ENCODE measurements at places on chromosomes 12 and 14.

GRCh38 chr14:29548948-29549370 is 378.7 kb downstream of the PRKD1 start:
- DNase-seq, result no peak

GRCh38 chr12:11799502-11799873 is 150.0 kb downstream of the ETV6 start:
- no peak for DNase-seq

DNA sequence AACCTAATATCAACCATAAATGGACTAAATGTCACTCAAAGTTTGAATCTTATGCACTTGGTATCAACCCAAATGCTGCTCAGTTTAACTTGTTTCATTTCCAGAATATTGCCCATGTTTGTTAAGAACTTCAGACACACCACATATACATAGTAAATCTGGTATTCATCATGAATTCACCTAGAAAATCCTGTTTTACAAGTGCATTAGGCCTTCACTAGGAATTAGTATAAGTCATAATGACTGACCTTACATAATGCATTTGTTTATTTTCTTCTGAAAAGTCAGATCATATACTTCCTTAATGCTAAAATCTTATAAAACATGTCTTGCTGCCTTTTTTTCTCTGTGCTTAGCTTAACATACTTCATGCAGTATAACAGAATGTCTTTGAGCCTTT is 66.1 kb downstream of the ABCD2 start:
- DNase-seq, result no peak

GRCh38 chr14:98785578-98785977 is 486.4 kb downstream of the BCL11B start:
- no peak for DNase-seq

DNA sequence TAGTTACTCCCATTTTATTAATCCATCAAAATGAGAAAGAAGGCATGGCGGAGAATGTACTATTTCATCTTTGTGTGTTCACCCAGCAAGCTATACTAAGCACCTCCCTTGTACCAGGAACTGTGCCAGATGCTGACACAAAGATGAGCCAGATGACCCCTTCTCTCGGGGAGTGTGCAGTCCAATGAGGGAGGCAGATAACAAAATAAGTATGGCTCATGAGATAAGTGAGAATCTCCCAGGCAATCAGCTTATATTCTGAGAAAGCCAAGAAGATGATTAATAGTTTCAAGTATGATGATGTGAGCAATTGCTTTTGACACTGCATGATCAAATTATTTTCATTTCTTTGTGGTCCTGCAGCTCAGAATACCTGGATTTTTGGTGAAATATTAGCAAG is 1.3 kb upstream of the TMEM233 start:
- no peak for DNase-seq

- no peak for DNase-seq
These were observed 171.2 kb downstream of the CALM1 start for GRCh38 chr14:90567991-90568390.

- no peak for DNase-seq
These were observed 8.7 kb upstream of the RNASE4 start for GRCh38 chr14:20675669-20676068.

DNA sequence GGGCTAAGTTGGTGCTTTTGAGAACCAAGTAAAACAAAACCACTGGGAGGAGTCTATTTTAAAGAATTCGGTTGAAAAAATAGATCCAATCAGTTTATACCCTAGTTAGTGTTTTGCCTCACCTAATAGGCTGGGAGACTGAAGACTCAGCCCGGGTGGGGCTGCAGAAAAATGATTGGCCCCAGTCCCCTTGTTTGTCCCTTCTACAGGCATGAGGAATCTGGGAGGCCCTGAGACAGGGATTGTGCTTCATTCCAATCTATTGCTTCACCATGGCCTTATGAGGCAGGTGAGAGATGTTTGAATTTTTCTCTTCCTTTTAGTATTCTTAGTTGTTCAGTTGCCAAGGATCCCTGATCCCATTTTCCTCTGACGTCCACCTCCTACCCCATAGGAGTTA is 1.8 kb upstream of the RAB5B start:
- no peak for DNase-seq

- DNase-seq, result no peak
These were observed 109.2 kb upstream of the DYRK2 start for GRCh38 chr12:67539329-67539728.

- DNase-seq, result no peak
These were observed 73.0 kb downstream of the IQSEC3 start for GRCh38 chr12:139585-139984.

- DNase-seq, result no peak
These were observed 659 bp downstream of the TRAFD1 start for GRCh38 chr12:112126000-112126438.

GRCh38 chr14:57845802-57846531 is 19.9 kb downstream of the SLC35F4 start:
- DNase-seq, result no peak

- no peak for DNase-seq
These were observed 8.8 kb upstream of the SLC24A4 start for GRCh38 chr14:92314182-92314581.

DNA sequence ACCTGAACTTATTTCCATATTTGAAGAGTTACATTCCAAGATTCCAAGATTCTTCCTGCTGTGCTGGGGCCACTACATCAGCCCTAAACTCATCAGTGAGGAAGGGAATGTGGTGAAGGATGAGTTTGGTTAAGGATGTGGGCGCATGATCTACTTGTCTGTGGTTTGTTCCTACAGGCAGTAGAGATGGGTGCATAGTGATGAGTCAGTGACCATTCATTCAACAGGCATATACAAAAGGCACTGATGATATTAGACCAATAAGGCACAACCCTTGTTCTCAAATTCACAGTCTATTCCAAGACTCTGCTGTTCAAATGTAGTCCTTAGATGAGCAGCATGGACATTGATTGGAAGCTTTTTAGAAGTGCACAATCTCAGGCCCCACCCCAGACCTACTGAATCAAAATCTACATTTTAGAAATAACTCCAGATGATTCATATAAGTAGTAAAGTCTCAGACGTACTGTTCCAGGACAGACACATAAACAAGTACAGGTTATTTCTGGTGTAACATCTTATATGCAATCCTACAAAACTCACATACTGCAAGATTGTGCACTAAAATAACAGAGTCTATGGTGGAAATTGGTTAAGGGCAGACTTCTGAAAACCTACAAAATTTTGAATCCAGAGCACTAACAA is 47.7 kb upstream of the MAP3K9 start:
- DNase-seq, result no peak

- DNase-seq, result no peak
These were observed 864.2 kb downstream of the TRHDE start for GRCh38 chr12:73136386-73136785.
